ENCODE measurements at places on chromosomes 6 and 20. TPM values are rescaled to one million over a fixed set of nuclear protein-coding genes. Genes with fewer than 3 reads are reported as not detected.

DNA sequence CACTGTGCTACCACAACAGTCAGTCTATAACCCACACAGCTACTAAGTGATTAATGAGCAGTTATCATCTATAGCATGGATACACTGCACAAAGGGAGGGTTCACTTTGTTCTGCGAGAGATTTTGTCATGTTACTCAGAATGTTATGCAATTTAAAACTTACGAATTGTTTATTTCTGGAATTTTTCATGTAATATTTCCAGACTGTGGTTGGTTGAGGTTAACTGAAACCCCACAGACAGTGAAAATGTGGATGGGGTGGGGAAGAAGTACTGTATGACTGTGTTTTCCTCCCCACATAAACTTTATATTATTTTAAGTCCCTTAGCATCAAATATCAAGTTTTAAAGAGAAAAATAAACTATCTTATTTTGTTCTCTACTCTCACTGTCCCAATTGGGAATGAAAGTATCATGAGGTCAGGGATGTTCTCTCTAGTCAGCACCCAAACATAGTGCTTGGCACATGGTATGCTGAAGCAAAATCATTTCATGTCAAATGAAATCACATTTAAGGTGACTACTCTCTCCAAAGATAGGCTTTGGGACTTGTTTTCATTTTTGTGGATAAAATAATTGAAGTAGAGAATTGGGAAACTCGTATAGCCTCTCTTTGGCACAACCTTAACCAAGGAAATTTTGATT is 25.4 kb downstream of the DOP1A start:
- DNase-seq, result no peak

DNA sequence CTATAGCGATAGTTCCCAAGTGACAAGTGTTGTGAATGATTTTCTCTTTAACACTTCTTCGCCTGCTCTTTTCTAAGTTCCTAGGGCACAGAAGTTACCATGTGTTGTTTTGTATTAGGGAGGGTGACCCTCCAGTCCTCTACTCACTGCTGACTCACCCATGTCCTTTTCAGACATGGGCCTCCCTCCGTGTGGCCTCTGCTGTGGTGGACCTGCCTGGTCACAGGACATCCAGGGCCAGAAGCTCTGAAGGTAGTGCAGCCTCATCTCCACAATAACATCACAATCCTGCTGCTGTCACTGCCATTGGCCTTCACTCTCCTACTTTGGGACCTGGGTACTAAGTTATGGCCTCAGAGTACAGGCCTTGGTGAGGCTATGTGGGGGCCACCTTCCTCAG is 87.1 kb upstream of the TNFAIP3 start:
- DNase-seq, result no peak

RAET1L gene
- not detected for total RNA-seq

LYRM4 gene
- total RNA-seq, result 51.2 TPM

Data from activated B cell treated with CpG ODN at 0.5 μM for 24 hours (primary cell).